ENCODE measurements at places on chromosomes 2 and 18.

GRCh38 chr18:9095297-9096006, 7.0 kb upstream of the NDUFV2 start:
- DNase-seq = no peak

- DNase-seq = no peak
These were observed 83.8 kb downstream of the EPHA4 start for GRCh38 chr2:221488136-221488807.

GRCh38 chr2:121429119-121429903, 101.4 kb upstream of the RNU4ATAC start:
- DNase-seq = no peak

- DNase-seq = no peak
These were observed 22.7 kb downstream of the RPRM start for GRCh38 chr2:153455861-153456260.

- DNase-seq = no peak
These were observed 70.4 kb downstream of the MRO start for GRCh38 chr18:50749421-50749820.

DNA sequence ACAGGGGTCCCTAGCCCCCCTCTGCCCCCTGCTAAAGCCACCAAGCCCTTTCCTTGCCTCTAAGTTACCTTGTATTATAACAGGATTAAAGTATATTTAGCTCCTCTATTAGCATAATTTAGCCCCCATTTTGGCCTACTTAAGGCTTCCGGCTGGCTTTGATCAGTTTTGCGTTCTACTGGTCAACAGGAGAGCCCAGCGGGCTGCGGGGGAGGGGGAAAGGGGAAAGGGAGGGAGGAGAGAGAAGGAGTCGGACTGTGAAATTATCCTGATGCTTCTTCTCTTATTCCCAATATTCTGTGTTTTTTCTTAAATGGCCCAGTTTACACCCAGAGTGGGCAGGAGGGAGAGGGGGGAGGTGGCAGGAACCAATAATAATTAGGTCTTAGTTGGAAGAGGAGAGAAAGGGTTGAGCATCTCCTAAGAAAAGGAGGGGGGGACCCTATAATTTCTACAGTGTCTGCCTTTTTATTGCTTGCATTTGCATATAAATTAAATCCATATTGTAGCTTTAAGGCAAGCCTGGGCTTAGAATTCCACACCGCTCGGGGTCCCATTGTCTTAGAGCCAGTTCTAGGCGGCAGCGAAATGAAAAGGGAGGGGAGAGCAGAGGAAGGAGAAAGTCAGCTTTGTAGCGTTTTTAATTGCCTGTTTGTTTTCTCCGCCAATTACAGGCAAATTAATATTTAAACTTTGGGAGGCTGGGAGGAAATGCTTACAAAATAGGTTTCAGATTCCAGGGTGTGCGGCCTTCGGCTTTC, 39.6 kb downstream of the EN1 start:
- no peak for DNase-seq

DNA sequence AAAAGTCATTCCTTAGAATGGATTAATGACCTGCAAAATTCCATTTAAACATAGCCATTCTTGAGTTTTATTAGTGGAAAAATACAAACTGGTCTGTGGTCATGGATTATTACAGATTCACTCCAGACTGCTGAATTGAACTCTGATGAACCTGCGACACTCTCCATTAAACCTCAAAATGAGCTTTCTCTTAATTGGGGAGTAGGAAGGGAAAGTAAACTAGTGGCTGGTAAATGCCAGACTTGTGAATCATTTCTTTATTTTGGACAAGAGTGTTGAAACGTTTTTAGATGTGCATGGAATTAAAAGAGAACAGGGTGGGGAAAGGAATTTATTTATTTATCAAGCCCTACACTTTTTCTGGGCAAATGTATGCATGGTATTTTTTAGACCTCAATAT, 321.2 kb upstream of the FANCL start:
- DNase-seq = peak; percentile 2

DNA sequence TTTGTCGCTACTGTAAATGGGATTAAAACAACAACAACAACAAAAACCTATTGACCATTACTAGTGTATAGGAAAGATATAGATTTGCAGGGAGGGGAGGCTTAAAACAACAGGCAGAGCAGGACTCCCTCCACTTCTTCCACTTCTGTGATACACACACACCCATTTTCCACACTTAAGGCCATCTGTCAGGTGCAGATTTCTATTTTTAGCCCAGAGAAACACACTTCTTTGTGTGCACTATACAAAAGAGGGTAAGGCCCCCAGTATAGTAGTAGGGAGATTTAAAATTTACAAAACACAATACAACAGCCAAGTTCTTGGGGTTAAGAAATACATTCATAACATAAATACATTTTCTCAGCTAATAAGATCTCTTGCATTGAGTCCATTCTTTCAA, 22.4 kb downstream of the PTPN2 start:
- DNase-seq = no peak

- DNase-seq = no peak
These were observed 527.6 kb downstream of the SATB2 start for GRCh38 chr2:198930170-198930569.

- DNase-seq = peak; percentile 25
These were observed 218.1 kb downstream of the WDR7 start for GRCh38 chr18:56869189-56869777.

DNA sequence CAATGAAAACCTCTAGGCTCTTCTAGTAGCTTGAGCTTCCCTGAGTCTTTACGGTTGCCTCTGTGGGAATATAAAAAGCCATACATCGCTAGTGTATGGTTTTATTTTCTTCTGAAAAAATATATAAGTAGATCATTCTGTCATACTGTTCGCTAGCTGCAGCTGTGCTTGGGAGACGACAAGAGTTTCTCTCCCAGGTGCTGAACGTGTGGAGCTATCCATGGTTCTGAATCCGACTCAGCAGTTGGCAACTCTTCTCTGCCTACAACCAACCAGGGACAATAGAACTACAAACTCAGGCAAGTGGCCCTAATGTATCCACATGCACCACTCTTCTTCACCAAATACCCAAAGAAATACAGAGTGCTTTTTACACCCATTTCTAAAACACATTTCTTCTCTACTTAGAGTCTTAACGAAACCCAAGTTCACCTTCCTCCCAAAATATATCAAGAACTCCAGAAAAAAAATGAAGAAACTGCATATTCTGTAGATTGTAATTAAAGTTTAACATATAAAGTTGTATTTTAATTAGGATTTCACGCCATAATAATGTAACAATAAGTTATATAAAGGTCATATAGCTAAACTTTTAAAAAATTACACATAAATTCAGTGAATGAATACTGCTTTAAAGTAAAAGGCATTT, 2.2 kb upstream of the KCNH7 start:
- DNase-seq = peak; percentile 65

DNA sequence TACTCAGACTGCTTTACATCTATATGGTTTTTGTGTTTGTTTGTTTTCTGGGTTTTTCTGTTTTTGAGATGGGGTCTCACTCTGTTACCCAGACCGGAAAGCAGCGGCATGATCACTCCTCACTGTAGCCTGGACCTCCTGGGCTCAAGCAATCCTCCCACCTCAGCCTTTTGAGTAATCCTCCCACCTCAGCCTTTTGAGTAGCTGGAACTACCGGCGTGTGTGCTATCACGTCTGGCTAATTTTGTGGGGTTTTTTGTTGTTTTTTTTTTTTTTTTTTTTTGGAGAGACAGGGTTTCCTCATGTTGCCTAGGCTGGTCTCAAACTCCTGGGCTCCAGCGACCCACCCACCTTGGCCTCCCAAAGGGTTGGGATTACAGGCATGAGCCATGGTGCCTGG, 9.1 kb downstream of the MAP3K2 start:
- no peak for DNase-seq

- no peak for DNase-seq
These were observed 82.8 kb upstream of the PIK3C3 start for GRCh38 chr18:41872206-41872605.

- no peak for DNase-seq
These were observed 59.5 kb upstream of the POU3F3 start for GRCh38 chr2:104794441-104794840.

DNA sequence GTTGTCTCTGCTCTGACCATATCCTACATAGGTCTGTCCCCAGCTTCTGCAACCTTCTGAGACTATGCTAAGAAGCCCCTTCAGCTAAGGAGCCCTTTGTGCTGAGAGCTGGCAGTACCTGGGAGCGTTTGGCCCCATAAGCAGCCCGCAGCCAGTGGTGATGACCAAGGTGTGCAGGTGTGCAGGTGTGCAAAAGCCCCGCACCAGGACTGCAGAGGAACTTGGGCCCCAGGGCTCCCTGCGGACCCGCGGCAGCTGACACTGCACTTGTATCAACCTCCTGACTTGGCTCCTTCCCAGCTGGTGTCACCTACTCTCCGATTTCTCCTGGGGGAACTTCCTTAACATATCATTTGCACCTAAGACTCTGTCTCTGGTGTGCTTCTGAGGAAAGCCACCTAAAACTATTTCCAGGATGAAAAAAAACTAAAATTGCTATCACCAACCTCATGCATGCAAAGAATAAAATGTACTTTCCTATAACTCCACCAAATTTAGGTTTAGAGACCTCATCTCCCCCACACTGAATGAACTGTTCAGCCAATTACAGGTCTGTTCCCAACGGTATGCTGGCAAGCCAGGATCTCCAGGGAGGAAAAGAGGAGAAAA, 16.1 kb upstream of the GNAL start:
- no peak for DNase-seq

- no peak for DNase-seq
These were observed 241.1 kb downstream of the TMEM182 start for GRCh38 chr2:103002954-103003353.

DNA sequence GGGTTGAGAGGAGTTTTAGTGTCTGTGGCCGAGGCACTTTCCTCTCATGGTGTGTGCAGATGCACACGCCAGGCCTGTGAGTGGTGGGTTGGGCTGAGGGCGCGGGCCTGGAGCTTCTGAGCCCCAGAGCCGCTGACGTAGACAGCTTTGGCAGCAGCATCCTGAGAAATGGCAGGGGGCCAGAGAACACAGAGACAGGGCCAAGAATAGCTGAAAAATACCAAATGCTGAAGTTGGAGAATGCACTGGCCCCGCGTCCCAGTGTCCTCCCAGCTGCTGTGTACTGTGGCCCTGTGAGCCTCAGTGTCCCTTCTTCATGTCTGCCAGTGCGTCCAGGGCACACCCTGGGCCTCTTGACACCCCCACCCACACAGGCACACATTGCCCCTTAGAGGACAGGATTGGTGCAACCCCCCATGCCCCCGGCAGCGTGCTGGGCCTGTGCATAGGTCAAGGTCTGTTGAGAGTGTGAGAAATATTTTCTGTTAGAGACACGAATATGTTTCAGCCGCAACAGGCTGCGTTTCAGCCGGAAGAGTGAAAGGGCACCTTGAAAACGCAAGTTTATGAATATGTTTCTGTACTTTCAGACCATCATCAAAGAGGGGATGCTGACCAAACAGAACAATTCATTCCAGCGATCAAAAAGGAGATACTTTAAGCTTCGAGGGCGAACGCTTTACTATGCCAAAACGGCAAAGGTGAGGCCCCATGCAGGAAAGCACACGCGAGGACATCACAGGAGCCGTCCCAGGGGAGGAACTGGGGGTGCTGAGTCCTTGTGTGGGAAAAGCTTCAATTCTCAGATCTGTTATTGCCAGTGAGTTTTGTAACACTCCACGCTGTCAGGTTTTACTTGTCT, 33.6 kb downstream of the DGKD start:
- no peak for DNase-seq

Data from mammary epithelial cell (primary cell).